Stimulated activated CD4-positive, alpha-beta T cell treated with anti-CD3 and anti-CD28 coated beads, Interleukin-1b, Interleukin-23, amount 100 ng/mL, for 1 hour (primary cell): ENCODE measurements at places on chromosomes 11 and 22.

GRCh38 chr11:124094731-124095130 is 20.5 kb upstream of the VWA5A start:
- DNase-seq, result no peak

- peak; percentile 10 for DNase-seq
These were observed 93.9 kb downstream of the TECTA start for GRCh38 chr11:121194731-121195596.

- no peak for DNase-seq
These were observed 381.6 kb upstream of the CADM1 start for GRCh38 chr11:115885535-115886421.

DNA sequence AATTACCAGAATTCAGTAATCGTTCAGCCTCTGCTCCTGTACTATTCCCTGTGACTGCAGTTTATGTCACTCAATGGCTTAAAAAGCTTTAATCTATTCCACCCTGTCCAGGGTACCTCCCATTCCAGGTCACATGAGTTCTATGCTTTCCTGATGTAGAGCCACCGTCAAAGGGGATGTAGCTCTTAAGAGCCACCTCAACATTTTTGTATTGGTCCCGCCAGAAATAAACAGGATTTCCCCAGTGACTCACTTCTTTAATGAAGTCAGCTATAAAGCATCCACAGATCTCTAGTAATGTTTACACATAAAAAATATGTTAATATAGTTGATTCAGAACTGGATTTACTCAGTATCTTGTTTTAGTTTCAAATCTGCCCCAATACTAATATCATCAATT is 1.3 kb upstream of the OR8D1 start:
- no peak for DNase-seq

DNA sequence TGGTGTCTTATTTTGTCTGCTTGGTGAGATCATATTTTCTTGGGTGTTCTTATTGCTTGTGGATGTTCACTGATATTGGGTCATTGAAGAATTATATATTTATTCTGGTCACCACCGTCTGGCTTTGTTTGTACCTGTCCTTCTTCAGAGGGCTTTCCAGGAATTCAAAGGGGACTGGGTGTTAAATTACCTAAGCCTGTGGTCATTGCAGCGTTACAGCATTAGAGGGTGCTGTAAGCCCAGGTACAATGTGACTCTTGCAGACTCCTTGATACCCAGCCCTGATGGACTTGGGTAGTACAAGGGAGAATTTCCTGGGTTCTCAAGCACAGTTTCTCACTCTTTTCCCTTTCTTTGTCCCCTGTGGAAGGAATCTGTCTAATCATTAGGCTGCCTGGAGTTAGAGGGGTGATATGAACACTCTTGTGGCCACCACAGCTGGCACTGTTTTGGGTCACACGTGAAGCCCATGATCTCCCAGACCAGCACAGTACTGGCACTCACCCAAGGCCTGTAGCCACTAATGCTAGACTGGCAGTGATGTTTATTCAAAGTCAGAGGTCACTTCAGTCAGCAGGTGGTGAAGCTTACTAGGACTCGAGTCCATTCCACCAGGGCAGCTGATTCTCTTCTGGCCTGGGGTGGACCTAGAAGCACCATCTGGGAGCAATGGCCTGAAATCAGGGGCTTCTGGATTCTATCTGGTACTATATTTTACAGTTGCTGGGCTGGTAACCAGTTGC is 56.1 kb upstream of the NARS2 start:
- no peak for DNase-seq

- no peak for DNase-seq
These were observed 38.1 kb upstream of the OPCML start for GRCh38 chr11:133570376-133570775.

- DNase-seq, result no peak
These were observed 5.0 kb downstream of the ASCL2 start for GRCh38 chr11:2265396-2265795.

DNA sequence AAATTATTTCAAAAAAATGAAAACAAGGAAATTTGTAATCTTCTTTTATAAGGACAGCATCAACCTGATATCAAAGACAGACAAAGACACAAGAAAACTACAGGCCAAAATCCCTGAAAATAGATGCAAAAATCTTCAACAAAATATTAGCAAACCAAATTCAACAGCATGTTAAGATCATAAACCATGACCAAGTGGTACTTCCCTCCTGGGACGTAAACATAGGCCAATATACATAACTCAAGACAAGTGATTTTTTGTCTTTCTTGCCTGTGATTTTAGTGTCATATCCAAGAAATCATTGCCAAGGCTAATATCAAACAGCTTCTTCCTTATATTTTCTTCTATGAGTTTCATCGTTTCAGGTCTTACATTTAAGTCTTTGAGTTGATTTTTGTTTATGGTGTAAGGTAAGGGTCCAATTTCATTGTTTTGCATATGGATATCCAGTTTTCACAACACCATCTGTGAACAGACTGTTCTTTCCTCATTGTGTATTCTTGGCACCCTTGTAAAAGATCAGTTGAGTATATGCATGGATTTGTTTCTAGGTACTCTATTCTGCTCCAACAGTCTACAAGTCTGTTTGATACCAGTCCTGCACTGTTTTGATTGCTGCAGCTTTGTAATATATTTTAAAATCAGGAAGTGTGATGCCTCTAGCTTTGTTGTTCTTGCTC is 50.0 kb downstream of the SBF2 start:
- no peak for DNase-seq

- DNase-seq, result no peak
These were observed 452.3 kb downstream of the RAB38 start for GRCh38 chr11:87722756-87723565.
